Body of pancreas (tissue), 4 donors: ENCODE measurements at places on chromosomes 12 and 14.
A peak's percentile ranks its signal among the peaks of the same experiment; 100 is the strongest.

DNA sequence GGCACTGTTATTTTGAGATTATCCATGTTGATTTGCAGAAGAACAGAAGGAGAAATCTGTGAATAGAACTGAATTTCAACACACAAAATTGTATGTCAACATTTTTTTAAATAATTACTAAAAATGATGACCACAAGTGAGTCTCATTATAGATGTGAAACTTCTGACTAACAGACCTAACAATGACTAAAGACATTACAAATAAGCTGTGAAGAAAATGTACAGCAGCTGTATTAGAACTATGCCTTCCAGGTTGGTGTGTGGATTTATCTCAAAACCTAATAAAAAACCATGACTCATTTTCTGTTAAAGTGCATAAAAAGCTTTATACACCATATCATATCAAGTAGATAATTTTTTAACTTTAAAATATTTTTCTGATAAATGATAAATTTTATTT lies 22.5 kb upstream of the FOXG1 start:
- DNase-seq, result no peak

- no peak for DNase-seq
Observed at GRCh38 chr12:42871816-42872215, 282.3 kb upstream of the PRICKLE1 start.

DNA sequence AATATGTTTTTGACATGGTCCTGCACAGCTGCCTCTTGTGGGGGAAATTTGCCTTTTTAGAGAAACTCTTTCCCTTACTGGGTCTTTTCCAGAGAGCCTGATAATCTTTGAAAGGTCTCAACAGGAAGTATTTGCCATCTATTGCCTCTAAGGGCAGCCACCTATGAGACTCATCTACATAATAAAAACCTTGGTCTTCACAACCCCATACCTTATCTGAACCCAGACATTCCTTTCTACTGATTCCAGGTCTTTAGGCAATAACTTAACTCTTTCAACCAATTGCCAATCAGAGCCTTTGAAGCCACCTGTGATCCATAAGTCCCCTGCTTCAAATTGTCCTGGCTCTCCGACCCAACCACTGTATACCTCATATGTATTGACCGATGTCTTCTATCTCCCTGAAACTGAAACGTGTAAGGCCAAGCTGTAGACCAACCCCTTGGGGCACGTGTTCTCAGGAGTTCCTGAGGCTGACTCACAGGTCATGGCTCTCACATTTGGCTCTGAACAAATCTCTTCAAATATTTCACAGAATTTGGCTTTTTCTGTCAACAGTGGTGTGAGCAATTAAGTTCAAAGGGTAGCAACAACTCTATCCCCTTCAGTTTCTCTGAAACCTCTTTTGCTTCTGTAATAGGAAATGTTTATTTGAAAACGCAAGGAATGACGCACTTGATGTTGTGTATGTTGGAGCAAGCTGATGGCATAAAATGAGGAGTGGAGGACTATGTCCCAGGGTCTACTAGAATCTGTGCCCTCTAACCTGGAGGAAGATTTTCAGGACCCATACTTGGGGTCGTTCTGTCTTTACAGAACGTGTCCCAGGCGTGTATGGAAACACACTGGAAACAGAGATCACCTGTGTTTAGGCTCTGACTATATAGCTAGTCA lies 49.2 kb upstream of the EIF5 start:
- no peak for DNase-seq

DNA sequence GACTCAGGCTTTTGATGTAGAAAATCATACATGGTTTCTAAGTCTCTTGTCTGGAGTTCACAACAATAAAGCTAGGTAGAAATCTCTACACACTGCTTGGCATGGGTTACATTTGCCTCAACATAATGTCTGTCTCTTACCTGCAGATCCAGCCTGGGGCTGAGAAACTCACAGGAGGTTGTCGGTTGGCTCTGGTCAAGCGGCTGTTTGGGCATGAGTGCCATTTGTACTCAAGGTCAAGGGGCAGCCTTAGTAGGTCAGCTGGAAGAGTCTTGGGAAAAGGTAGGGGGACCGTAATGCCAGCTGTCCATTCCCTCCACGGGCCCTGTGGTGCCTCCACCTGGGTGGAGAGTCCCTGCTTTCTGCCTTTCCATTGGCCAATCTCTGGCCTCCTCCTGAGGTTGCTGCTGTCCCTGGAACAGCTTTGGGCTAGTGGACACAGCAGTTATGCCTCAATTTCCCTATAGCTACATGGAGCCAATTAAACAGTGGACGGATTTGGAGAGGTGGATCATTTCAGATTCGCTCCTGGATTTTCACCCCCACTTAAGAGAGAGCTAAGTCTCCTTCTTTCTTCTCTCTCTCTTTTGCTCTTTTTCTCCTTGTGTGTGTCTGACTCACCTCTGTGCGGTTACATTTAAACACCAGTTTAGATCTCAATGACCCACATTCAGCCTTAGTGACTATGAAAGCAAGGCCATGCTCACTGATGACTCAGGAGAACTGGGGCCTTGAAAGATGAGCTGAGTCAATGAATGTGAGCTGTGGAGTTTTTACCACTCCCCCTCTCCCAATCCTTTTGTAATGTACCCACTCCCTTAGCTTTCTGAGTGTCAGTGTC lies 132.8 kb upstream of the HIF1A start:
- DNase-seq, result peak; percentile 86

DNA sequence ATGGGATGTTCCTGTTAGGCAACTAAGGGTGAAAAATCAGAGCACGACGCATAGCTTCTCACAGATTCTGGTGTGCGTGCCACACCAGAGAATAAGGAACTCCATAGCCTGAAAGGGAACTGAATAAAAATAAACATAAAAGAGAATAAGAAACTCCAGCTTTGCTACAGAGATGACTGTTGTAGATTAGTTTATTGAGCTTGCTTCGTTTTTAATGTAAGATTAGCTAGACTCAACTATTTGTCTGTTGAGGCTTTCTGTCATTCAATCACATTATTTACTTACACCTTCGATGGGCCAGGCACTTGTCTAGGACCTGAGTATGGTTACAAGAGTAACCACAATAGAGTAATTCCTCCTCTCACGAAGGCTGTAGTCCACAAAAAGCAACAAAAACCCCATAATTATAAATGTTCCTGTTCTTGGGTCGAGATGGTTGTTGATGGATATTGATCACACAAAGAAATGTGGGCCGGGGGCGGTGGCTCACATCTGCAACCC lies 807 bp upstream of the ZCCHC8 start:
- DNase-seq, result no peak

DNA sequence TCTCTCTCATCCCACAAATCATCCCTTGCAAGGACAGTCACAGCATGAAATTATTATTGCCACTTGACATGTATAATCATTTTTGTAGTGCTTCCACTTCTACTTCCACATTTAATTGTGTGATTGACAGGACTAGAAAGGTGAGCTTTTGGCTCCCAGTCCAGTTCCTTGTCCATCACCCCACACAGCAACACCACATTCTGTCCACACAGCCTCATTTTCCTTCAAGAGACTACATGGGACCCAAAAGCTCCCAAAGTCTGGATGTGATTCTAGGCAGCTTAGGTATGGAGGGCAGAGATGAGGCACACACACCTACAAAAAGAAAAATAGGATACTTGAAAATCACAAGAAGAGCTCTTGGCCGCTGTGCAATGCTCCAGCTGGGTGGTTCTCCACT lies 366.3 kb downstream of the DPF3 start:
- DNase-seq, result no peak

DNA sequence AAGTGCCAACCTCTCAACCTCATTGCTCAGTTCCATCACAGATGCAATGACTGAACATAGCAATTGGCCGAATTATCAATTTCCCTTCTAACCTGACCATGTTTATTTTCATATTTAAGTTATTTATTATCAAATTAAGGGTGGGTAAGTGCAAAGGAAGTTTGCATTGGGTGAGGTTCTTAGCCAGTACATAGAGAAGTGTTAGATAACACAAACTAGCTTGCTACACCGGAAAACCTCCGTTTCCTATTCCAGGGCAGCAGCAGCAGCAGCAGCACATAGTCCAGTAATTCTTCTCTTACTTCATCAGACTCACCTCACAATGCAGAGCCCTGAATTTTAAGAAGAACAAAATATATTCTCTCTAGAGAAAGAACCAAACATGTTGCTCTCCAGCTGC lies 200.5 kb upstream of the OR4E1 start:
- DNase-seq, result no peak

- no peak for DNase-seq
Observed at GRCh38 chr14:93481758-93482157, 51.0 kb downstream of the UNC79 start.

DNA sequence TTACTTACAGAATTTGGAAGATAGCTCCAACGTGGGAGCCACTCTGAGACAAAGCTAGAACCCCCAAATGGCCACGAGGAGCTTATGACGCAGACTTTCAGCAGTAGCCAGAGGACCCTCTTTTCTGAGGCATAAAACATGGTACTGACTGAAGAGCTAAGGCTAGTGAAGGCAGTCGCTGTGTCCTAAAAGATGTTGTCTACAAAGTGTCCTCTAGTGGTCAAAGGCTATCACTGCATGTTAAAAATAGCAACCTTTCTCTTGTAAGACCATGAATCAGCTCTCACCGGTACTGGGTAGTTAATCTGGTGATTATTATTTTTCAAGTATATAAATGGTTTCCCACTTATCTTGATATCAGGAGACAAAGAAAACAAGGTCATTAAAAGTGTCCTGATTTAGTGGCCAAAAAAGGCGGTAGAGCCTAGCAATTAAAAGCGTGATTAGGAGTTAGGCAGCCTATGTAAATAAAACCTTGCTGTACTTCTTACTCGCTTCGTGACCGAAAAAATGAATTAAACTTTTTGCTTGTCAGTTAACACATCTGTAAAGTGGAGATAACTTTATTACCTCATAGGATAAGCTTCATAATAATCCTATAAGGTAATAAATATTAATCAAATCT lies 47.0 kb upstream of the LGR5 start:
- DNase-seq, result peak; percentile 20

- DNase-seq, result peak; percentile 12
Observed at GRCh38 chr14:25833341-25834126, 764.3 kb downstream of the NOVA1 start.

DNA sequence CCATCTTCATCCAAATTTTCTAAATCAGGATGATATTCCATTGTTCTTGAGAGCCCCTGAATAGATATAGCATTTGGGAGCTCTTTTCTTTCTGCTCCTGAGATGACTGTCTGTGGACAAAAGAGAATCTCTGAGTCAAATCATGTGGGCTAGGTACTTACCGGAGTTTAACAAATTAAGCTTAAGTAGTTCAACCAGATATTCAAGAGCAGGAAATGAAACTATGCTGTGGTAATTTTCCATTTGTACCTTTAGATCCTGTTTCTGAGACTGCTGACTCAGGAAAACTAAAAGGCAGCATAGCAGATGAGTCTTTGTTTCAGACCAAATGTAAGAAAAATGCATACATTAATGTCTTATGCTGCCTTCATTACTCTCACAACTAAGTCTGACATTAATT lies at the start of gene CLEC7A:
Gene CLEC7A (minus strand): TSS at position 158 of the 400 bp plus-strand sequence. CDS start 117 bp downstream, at position 41.
- DNase-seq, result no peak

- DNase-seq, result no peak
Observed at GRCh38 chr14:105046891-105047282, 18.3 kb downstream of the GPR132 start.

DNA sequence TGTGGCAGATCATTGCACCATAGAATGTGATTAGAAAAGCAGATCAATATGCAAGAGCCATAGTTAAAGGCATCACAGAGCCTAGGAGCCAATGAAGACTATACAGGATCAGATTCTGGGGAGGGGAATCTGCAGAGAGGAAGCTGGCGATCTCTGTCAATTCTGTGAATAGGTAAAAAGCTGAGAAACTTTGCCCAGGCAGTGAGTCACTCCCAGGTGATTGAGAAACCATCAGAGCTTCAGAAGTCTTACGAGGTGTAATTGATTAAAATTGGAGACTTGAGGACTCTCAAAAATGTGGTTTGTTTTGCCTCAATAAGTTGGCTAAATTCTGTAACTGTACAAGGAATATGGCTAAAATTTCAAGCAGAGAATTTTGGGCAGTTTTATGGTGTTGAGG lies 41.7 kb upstream of the TSPAN11 start:
- DNase-seq, result no peak

DNA sequence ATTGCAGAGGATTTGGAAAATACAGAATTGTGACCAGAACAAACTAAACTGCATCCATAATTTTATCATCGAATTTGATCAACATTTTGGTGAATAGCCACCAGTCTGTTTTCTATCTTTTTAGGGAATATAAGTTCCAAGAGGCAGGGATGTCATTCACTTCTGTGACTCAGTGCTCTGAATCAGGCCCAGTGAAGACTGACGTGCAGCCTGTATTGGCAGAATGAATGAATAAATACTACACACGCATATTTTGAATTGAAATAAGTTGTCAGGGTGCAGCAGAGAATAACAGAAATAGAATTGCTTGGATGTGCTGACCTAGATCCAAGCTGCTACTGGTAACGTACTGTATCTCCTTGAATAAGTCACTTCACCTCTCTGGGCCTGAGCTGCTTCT lies 1.3 kb upstream of the EMP1 start:
- DNase-seq, result no peak

DNA sequence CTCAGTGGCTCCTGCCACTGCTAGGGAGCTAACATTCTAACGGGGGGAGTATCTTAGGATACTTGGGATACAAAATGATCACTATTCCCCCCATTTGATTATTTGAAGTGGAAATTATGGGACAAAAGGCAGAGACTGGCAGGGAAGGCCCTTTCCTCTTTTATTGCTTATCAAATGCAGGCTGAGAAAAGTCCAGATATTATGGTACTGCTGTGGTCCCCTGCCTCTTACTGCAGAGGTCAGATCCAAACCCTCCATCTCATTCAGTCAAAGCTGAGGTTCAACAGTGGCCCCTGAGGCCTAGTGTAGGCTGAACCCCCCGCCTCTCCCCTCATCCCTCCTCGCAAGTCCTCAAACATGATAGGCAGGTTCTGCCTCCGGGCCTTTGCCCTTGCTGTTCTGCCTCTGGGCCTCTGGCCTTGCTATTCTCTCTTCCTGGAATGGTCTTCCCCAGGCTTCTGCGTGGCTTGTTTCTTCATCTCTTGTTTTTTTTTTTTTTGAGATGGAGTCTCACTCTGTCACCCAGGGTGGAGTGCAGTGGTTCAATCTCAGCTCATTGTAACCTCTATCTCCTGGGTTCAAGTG lies 34.2 kb downstream of the KRT80 start:
- no peak for DNase-seq

- DNase-seq, result peak; percentile 65
Observed at GRCh38 chr14:101120641-101121507, 217.4 kb upstream of the RTL1 start.

GRCh38 chr14:63952933-63953437 lies 100.2 kb downstream of the SYNE2 start:
- no peak for DNase-seq

- DNase-seq, result no peak
Observed at GRCh38 chr12:112317481-112317880, 64.8 kb downstream of the HECTD4 start.

GRCh38 chr14:79265366-79265946 lies 945.8 kb downstream of the DIO2 start:
- no peak for DNase-seq

- DNase-seq, result no peak
Observed at GRCh38 chr12:11891346-11891745, 179.4 kb upstream of the BCL2L14 start.

GRCh38 chr14:78848234-78848820 lies 678.2 kb downstream of the NRXN3 start:
- peak; percentile 38 for DNase-seq

GRCh38 chr14:23402296-23403138 lies 5.6 kb downstream of the MYH6 start:
- no peak for DNase-seq

- no peak for DNase-seq
Observed at GRCh38 chr12:121297435-121297991, 1.0 kb upstream of the CAMKK2 start.

GRCh38 chr12:26150736-26151450 lies 26.1 kb upstream of the BHLHE41 start:
- peak; percentile 34 for DNase-seq
